ENCODE measurements at places on chromosomes 7 and 10.

DNA sequence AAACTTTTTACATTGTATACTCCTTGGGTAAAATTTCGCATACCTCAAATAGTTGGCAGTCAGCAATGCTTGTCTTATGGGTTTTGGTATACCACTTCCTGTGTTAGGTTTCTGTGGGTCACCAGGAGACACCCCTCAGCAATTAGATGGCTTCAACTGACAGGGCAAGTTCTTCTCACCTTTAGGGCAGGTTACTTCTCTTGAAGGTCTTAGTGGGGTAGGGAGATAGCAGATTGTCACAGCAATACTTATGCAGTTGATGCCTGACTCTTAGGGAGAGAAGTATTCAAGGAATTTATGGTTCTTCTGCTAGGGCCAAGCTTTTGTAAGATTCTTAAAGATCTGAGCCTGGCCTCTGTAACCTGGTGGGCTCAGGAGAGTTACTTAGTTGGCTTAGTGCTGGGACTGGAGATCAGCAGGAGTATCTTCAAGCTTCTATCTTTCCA is 42.9 kb downstream of the MKLN1 start:
- no peak for DNase-seq

DNA sequence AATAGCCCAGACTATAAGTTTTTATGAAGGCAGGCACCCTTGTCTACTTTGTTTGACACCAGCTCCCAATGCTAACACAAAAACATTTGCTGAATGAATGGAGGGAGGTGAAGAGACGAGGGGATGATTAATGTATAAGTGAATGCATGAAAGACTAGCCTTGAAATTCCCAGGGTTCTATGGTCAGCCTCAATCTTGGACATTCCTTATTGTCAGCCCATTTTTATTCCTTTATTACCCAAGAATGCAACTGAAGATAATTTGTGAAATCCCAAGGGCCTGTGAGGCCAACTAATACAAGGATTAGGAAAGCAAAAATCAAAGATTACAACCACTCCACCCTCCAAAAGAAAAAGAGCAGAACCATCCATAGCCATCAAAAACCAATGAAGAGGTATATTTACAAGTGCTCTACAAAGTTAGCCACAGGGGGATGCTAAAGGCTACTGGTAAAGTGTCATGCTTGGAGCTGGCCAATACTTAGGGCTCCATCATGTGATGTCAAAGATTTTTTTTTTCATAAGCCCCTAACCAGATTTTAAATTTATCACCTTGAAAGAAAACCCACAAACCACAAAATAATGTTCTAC is 40.0 kb upstream of the ASAH2 start:
- peak; percentile 45 for DNase-seq

DNA sequence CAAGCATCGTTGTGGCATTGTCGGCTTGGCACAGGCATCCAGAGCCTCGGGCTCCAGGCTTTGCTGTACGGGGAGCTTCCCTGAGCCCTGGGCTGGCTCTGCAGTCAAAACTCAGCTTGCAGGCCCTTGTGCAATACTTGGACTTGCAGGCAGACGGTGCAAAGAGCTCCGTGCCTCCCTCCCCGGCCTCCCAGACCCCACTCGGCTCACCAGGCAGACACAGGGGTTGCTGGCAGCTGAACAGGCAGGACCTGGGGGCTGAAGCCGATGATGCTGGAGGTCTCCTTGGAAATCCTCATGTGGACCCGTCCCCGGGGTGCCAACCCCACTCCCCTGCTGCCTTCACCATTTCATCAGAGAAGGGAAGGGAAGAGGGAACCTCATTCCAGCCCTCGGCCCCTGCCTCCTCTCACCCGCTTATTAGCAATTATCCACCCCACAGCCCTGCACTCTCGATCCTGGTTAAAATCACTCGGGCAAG is 59.6 kb upstream of the GNA12 start:
- no peak for DNase-seq

DNA sequence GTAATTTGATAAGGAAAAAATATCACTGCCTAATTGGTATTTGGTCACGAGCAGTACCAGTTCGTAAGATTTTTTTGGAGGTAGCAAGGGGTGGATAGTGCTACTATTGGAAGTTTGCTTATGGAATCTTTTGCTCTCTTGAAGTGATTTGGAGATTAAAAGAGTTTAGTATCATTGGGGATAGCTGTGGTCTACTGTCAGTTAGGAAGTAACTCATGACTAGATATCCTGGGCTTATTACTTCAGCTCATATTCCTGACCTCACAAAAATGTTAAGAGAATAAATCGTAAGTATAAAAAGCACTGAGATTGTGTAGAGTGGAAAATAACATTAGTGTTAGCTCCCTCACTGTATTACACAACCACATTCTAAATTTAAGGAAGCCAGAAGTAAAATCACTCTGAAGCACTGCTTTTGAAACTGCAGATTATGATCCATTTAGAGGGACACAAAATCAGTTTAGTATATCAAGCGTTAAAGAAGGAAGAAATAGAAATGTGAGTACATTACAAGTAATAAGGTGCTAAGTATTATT is 22.6 kb downstream of the SGPL1 start:
- DNase-seq = no peak

DNA sequence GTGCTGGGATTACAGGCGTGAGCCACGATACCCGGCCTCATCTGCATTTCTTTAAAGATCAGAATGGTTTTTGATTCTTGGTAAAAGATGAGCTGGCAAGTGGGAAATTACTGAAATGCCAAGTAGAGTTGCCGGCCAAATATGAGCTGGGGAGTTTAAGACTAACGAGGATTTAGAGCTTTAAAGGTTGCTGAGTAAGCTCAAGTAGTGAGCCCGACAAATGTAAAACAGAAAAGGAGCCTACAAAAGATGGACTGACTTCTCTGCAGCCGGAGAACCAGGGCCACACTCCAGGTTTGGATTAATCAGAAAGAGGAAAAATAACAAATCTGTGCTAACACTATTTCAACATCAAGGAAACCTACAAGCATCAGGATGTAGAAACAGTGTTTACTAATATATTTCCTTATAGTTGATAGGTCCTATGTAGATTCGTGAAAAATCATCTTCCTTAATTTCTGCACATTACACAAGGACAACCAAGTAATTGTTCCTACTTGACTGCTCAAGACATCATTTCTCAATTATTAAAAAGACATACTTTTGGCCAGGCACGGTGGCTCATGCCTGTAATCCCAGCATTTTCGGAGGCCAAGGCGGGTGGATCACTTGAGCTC is 49.6 kb downstream of the MPP7 start:
- DNase-seq = no peak

- peak; percentile 99 for DNase-seq
Observed at GRCh38 chr7:155206318-155207020, 91.2 kb upstream of the INSIG1 start.

GRCh38 chr7:130099331-130099730 is 29.0 kb downstream of the KLHDC10 start:
- no peak for DNase-seq

GRCh38 chr7:214410-215212 is 22.2 kb downstream of the FAM20C start:
- DNase-seq = peak; percentile 34

DNA sequence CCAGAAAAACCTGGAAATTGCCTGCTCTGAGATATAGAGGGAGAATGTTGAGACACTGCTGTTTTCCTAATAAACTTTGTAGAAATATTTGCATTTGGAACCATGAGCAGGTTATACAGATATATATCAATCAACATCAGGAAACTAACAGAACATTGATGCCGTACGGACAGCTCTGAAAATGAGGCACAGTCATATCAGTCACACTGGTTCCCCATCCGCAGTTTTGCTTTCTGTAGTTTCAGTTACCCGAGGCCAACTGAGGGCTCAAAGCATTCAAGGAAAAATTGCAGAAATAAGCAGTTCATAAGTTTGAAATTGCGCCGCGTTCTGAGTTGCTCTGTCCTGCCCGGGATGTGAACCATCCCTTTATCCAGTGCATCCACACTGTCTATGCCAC is 137.9 kb downstream of the KLF6 start:
- no peak for DNase-seq

DNA sequence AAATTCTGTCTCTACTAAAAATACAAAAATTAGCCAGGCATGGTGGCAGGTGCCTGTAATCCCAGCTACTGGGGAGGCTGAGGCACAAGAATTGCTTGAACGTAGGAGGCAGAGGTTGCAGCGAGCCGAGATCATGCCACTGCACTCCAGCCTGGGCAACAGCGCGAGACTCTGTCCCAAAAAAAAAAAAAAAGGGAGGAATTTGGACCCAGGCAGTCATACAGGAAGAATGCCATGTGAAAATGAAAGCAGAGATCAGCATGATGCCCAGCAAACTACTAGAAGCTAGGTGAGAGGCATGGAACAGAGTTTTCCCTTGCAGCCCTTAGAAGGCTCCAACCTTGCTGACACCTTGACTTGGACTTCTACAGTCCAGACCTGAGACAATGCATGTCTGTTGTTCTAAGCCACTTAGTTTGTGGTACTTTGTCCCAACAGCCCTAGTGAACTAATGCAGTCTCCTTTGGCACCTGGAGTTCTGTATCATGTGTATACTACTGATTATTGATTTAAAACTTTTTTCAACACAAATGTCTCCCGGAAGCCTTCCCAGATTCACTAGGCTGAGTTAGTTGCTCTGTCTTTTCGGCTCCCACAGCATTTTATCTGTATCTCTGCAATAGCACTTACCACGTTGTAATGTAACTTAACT is 10.2 kb upstream of the BAG3 start:
- no peak for DNase-seq

GRCh38 chr7:82384051-82384464 is 59.5 kb downstream of the CACNA2D1 start:
- no peak for DNase-seq

DNA sequence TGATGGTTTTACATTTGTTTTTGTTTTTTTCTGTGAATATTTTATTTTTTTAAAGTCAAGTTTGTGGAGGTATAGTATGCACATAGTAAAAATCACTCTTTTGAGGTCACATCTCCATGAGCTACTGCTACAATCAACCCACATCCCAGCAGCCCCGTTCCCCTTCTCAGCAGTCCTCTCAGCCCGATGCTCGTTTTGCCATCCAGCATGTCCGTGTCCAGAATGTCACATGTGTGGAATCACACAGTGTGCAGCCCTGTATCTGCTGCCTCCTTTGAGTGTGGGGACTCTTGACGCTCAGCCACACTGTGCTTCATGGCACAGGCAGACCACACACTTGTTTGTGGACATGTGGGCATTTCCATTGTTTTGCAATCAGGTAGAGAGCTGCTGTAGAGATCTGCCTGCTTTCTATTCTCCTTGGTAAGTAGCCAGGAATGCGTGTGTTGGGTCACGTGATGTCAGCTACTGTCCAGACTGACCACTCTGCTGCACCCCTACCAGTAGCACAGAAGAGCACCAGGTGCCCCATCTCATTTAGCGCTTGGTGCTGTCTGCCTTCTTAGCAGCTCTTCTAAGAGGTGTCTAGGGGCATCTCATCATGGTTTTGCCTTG is 71.6 kb upstream of the CAMK2B start:
- DNase-seq = peak; percentile 63

- DNase-seq = peak; percentile 21
Observed at GRCh38 chr7:127792528-127793342, 140.7 kb downstream of the SND1 start.

DNA sequence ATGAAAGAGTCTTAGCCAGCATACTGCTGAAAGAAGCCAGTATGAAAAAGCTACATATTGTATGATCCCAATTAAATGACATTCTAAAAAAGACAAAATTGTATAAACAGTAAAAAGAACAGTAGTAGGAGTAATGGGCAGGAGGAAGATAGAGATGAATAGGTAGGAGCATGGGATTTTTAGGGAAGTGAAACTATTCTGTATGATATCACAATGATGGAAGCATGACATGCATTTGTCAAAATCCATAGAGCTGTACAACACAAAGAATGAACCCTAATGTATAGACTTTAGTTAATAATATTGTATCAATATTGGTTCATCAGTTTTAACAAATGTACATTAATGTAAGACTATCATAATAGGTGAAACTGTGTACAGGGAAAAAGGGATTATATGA is 147.9 kb downstream of the IMMP2L start:
- no peak for DNase-seq

DNA sequence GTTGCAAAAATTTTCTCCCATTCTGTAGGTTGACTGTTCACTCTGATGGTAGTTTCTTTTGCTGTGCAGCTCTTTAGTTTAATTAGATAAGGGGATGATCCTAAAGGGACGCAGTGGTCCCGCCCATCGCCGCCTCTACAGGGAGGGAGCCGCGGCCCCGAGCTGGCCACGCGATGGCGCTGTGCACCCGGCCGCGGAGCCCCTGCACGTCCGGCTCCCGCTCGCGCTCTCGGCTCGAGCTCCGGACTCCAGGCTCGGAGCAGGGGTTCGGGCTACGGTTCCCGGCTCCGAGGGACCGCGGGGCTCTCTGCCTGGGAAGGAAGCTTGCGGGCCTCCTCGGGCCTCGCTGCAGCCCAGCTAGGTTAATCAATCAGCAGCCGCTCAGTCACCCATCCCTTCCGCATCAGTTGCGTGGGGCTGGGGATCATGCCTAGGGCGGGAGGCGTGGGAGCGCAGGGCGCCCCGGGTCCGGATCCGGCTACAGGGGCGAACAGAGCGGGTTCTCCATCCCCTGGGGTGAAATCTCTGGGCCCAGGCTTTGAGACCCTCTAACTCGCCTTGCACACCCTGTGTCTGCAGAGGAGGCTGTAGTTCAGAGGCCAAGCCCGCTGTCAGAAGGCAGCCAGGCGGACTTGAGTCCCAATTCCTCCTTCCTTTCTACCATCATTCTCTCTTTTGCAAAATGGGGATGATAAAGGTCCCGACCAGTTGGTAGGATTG is 97.9 kb downstream of the WDR11 start:
- DNase-seq = peak; percentile 84

GRCh38 chr7:100585511-100586265 is at the start of gene LRCH4:
Gene LRCH4, minus strand, starts transcription at chr7:100586129. Its CDS starts 29 bp downstream, at chr7:100586100.
- DNase-seq = peak; percentile 41

DNA sequence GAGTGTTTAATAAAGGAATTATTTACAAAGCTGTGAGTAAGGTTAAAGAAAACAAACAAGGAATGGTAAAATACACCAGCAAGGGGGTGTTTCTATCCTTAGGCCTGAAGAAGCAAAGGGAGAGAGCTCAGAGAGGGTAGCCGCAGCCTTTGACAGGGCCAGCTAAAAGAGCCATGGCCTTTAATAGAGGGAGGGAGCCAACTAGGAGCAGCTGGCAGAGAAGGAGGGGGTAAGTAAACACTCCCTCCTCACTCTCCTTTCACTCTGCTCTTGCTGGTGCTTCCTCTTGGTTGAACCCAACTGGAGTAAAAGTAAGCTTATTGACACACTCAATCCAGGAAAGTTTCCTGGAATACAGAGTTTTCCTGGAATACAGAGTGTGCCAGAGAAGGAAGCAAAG is 87.5 kb downstream of the CH25H start:
- no peak for DNase-seq
